Memory B cell (primary cell): ENCODE measurements at places on chromosomes 13 and 19.

DNA sequence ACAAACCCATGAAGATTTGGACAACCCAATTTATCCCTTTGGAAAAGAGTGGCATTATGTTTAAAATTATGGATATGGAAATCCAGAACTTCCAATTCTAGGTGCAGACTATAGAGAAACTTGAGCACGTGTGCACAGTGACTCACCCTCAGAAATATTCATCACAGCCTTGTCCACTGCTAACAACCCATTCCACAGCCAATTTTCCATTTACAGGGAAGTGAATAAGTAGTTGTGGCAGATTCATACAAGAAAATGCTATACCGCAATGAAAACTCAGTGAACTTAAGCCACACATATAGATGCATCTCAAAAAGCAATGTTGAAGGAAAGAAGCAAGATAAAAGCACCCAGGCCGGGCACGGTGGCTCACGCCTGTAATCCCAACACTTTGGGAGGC, 133.3 kb downstream of the USP12 start:
- no peak for DNase-seq

- DNase-seq, result no peak
Observed at GRCh38 chr19:29875931-29876330, 64.1 kb downstream of the CCNE1 start.

DNA sequence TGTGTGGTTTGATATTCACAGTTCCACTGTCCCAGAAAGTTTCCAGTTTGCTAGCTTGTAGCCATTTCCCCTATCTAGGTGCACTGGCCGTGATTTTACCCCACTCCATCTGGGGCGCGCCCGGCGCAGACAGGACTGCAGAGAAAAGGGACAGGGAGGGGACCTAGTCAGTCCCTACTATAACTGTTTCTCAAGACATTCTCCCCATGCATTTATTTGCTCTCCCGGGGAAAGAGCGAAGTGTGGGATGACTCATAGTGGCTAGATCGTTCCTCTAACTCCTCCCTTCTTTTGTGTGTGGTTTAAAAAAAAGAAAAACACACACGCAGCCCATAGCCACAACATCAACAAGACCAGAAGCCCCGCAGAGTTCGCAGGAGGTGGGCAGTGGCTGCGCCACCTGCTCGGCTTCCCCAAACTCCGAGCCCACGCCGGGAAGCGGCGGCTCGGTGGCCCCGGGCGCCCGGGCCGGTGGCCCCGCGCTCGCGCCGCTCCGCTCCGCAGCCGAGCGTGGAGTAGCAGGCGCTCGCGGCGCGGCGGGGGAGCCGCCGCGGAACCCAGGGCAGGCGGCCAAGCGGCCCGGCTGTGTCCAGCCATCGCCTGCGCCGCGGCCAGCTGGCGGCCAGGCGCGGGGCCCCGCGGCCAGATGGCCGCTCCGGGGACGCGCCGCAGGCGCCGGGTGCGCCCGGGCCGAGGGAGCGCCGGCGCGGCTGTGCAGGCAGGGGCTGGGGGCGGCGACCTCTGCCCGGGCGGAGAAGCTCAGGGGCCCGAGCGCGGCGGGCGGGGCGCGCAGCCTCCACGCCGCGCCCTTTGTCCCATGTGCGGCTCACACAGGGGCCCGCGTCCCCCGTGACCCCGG, 653 bp downstream of the TMTC4 start:
- no peak for DNase-seq

- no peak for DNase-seq
Observed at GRCh38 chr13:40622761-40623160, 43.7 kb downstream of the FOXO1 start.

DNA sequence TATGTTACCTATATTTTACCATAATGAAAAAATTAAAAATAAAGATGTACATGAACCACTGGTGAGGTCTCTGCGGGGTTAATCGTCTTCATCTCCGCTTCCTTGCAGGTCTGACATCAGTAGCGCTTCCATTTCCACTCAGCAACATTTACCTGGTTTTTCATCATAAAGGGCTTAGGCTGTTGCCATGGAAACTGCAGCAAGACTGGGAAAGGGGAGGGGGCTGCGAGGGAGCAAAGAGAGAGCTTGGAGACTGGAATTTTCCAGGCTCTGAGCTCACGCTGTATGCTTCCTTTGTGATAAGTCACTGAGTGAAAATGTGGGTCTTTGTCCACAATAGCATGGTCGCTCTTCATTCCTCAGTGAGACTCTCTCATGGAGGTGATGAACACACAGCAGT, 136.6 kb upstream of the USP29 start:
- no peak for DNase-seq

DNA sequence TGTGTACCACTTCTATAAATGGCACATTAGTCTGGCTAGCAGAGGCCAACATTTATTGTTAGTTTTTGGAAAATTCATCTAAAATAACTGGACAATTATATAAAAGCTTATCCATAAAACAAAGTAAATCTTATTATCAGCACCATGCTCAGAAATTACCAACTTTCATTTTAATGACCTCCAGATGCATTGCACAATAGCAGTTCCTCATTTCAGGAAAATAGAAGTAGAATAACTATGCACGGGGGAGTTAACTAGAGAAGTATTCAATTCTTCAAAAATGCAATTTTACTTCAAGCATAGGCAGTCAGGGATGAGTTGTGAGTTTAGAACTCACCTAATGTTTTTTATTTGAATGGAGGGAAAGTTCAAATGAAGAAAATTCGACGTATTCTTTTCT, 1023.5 kb downstream of the PCDH17 start:
- DNase-seq, result no peak

DNA sequence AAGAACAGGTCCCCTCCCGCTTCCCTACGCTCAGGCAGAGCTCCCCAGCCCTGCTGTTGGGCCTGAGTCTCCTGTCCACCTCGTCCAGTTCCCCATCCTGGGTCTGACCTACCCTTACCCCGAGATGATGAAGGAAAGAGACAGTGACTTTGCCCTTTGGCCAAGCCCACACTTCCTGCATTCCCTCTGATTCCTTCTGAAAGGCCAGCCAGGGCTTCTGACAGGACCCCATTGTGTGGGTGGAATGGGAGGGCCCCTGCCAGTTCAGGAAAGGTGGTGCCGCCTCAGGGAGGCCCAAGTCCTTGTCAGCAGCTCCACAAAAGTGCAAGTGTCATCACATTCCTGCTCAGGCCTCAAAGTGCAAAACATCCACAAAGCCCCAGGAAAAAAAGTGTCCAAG, 177.8 kb downstream of the PAN3 start:
- DNase-seq, result no peak

DNA sequence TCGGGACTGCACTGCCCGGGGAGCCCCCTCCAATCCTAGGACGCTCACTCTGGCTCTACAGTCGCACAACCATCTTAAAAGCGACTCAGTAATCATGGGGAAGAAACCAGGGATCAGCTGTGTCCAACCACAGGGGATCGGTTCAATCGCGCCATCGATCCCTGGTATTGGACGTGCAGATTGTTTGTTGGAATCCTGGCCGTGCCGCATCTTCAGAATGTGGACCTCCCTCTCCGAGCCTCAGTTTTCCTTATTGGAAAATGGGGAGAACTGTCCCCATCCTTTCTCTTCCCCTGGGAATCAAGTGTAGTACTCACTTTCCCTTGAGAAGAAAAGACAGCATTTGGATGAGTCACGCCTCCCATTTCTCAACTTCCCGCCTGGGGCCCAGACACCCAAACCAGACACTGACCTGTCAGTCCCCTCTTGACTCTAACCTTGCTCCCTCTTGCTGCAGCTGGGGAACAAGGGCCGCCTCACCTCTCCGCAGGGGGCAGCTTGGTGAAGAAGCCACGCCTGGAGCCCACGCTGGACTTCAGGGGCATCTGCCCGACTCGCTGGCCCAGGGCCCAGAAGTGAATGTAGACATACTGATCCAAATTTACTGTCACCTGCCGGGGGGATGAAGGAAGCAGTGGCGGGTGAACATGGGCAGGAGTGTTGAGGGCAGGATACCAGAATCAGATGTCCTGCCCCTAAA, 17.6 kb downstream of the EMP3 start:
- DNase-seq, result no peak

- DNase-seq, result no peak
Observed at GRCh38 chr19:48866692-48867091, 1.7 kb downstream of the PLEKHA4 start.

GRCh38 chr13:80400164-80400864, 59.4 kb upstream of the SPRY2 start:
- DNase-seq, result no peak

DNA sequence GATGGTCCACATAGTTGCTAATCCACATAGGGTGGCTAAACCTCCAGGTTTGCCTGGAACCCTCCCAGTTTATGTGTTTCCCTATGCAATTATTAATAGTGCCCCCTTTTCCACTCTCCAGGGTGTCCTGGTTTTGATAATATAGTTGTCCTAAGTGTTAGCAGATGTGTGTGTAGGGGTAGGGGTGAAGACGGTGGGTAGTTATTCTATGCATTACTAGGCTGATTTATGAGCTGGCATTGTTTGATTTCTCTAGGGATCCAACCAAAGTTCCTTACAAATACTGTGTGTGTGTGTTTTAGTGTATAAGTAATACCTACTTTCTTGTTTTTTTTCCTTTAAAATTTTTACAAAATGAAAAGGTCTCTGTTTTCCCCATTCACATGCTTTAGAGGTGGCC, 21.1 kb downstream of the GTF2F2 start:
- DNase-seq, result no peak

DNA sequence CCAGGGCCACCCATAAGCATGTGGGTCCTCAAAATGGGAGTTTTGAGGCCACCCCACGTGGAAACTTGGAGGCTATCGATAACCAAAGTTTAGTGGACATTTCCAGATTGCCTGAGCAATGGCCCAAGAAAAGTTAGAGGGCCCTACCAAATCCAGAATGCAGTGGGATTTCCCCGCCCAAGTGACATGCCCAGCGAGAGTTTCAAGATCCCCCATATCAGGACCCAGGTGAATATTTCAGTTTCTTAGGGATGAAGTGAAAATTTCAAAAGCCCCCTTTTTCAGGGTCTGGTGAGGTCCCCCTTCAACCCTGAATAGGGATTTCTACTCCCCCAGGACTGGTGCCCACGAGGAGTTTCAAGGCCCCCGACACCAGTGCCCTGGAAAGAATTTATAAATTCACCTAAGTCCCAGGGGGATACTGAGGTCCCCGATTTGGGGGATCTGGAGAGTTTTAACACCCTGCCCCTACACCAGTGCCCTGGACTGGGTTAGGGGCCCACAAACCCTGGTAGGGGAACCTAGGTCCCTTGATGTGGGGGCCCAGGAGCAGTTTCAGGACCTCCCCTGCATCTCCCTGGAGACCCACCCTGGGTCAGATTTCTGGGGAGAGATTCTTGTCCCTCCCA, 695 bp downstream of the BST2 start:
- no peak for DNase-seq

DNA sequence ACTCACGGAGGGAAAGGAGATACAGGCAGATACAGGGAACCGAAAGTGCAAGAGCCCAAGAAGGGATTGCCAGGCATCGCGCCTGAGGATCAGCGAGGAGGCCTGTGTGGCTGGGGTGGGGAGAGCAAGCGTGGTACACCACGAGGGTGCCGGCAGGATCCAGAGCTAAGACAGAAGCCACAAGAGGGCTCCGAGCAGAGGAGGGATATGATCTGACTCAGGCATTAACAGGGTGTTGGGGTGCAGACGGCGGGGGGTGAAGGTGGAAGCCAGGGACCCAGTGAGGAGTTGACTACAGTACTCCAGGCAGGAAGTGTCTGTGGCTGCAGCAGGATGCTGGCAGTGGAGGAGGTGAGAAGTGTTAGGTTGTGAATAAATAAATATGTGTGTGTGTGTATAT, 5.4 kb upstream of the PPP1R37 start:
- no peak for DNase-seq

GRCh38 chr13:95858286-95859075, 181.5 kb downstream of the DNAJC3 start:
- DNase-seq, result no peak
